ENCODE measurements at places on chromosomes 5 and 9. TPM values are rescaled to one million over a fixed set of nuclear protein-coding genes. Genes with fewer than 3 reads are reported as not detected.

Gene CEL
- 0.19 TPM for total RNA-seq

Gene PCDHA1
- under 0.01 TPM for total RNA-seq

Gene CCDC183
- 0.26 TPM for total RNA-seq

Gene YTHDC2
- total RNA-seq, result 17.4 TPM

Gene DRD1
- 0.53 TPM for total RNA-seq

Gene BNIP1
- total RNA-seq, result 17.4 TPM

Gene PLPPR1
- total RNA-seq, result not detected

Gene SLC25A48
- not detected for total RNA-seq

Gene FAM221B
- total RNA-seq, result not detected

Gene UGT3A1
- not detected for total RNA-seq

Gene WDR55
- 30.0 TPM for total RNA-seq

Gene PCDHB6
- total RNA-seq, result 0.37 TPM

Gene NR5A1
- not detected for total RNA-seq

Data from aortic smooth muscle cell (primary cell).